EH (cell line): ENCODE measurements at places on chromosomes 1 and 21.
A peak's percentile ranks its signal among the peaks of the same experiment; 100 is the strongest.

- peak; percentile 57 for DNase-seq
Measured at GRCh38 chr1:245888809-245889208, 618.3 kb downstream of the SMYD3 start.

GRCh38 chr21:15809818-15810217, 80.0 kb downstream of the USP25 start:
- DNase-seq = peak; percentile 42

- no peak for DNase-seq
Measured at GRCh38 chr1:60069691-60070090, 3.9 kb downstream of the C1orf87 start.

GRCh38 chr1:169132512-169133227, 26.2 kb downstream of the ATP1B1 start:
- no peak for DNase-seq

DNA sequence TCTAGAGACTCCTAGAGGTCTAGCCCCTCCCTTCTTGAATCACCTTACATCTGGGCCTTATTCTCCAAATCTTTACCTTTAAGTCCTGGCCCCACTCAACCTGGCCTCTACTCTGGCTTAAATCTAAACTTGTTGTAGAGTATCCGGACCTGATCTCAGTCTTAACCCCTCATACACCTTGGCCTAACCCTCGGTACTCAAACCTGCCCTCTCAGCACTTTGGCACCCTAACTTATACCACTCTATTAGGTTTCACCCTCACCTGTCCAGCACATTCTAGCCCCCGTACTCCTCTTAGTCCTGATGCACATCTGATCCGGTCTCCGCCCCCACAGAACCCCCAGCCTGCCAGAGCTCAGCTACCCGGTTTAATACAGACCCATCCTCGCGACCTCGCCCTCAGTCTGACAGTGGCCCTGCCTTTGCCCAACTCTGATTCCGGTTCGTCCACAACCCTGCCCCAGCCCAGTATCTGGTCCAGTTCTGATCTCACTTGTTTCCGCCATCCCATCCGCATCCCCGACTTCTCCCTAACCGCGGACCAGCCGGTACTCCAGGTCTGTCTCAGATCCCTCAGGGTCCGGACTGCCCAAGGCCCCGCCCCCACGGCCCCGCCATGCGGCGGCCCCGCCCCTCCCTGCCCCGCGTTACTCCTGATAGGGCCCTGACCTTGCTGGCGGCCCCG, 1.5 kb downstream of the TRIM62 start:
- peak; percentile 92 for DNase-seq

DNA sequence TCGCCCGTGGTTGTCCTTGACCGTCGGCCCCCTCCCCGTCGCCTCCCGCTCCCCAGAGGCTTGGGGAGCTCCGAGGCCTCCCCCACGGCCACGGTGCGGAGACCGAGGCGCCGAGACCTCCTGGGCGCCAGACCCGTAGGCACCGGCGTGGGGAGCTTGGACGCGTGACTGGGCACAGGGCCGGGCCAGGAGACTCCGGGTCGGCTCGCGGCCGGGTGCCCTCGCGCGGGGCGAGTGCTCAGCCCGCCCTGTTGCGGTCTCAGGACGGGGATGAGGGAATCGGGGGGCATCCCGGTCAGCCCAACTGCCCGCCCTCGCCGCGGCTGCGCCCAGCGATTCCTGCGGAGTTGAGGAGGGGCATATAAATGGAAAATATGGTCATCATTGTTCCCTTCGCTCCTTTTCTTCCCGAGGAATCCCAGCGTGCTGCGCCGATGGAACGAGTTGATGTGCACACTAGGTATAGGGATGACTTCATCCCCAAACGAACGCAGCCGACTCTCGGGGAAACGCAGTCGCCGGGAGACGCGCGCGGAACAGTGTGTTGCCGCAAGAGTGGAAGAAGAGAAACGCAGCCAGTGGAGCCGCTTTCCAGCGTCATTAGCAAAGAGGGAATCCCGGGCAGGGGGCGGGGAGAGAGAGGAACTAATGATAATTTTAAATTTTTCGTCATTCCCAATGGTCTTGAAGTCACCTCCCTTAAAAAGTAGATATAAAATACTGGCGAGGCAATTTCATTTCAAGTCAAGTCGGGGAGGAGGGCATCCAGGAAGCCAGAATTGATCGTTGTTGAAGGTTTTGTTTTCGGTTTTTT, 747 bp upstream of the ENAH start:
- DNase-seq = peak; percentile 81

- no peak for DNase-seq
Measured at GRCh38 chr1:78645723-78646122, 3.9 kb upstream of the IFI44 start.
